ENCODE measurements at places on chromosomes 11 and 22. TPM values are rescaled to one million over a fixed set of nuclear protein-coding genes. Genes with fewer than 3 reads are reported as not detected.

DNA sequence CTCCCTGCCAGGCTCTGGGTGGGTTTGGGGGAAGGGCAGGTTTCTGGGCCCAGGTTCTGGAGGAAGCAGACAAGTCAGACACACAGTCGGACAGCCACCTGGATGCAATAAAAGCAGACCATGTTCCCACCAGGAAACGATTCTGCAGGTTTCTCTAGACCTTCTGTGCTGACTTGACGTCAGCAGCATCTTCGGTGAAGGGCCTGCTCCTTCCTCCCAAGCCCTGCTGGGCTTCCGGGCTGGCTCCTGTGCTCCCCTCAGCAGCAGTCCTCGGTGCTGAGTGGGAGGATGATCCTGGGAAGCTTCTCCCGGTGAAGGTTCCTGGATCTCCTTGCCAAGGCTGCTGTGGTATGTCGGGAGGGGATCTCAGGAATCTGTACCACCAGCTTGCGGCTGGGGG, 240.0 kb downstream of the GRIK4 start:
- DNase-seq, result no peak

DNA sequence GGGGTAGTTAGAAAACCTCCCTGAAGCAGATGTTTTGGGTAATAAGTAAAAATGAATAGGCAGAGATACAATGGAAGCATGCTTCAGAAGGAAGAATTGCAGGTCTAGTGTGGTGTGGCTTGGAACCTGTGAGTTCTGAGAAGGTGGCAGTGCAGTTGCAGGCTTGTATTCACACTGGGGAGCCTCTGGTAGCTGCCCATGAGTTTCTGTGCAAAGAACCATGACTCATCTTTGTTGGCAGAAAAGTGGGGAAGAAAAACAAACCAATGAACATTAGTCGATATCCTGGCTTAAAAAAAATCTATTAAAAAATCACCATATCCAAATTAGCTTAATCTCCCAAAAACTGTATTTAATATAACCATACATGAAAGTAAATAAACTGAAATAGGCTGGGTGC, 232.6 kb downstream of the FAT3 start:
- DNase-seq, result no peak

DNA sequence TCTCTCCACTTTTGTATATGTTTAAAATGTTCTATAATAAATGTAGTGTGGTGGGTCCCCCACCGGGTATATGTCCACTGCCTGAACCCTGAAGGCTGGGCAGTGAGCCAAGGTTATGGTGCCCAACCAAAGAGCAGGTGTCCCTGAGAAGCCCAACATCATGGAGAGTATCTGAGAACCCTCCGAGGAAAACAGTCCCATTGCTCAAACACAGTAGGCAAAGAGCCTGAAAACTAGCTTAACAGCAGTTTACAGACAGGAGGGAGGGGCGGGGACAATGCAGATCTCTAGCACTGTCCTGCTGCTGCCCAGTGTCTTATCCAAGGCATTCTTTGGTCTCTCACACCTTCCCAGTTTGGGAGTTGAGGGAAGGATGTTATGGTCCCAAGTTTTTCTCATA, 91.0 kb downstream of the TMPRSS5 start:
- DNase-seq, result no peak

DNA sequence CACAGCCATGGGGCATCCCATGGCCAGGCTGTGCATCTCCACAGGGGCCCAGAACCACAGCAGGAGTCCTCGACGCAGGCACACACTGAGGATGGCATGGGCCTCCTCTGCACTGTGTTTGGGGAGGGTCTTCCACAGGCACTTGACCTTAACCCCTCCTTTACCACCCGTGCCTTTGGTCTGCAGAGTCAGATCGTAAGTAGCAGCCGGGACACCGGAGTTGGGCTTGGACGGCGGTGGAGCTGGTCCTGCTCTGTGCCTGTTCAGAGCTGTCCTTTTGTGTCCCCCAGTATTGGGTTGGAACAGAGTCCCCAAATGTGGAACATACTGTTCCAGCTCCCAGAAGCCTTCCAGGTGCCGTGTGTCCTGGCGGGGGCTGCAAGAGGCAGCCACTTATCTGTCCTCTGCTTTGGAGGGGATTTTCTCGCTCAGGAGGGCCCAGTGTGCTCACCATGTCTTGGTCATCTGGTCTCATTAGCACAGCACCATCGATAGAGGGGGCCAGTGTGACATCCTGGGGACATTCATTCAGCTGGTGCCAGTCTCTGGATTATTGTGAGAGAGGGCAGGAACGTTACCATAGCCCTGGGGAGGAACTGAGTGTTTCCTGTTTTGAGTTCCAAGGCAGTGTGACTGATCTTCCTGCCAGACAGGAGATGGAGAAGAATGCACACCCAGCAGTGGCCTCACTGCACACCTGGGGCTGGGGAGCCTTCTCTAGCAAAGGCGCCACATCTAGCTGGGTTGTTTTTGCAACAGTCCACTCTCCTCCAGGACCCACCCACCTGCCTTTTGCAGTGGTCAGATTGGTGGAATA, 12.4 kb downstream of the CRELD2 start:
- DNase-seq, result no peak

GRCh38 chr11:72926076-72926475, 111.9 kb downstream of the ATG16L2 start:
- no peak for DNase-seq

DNA sequence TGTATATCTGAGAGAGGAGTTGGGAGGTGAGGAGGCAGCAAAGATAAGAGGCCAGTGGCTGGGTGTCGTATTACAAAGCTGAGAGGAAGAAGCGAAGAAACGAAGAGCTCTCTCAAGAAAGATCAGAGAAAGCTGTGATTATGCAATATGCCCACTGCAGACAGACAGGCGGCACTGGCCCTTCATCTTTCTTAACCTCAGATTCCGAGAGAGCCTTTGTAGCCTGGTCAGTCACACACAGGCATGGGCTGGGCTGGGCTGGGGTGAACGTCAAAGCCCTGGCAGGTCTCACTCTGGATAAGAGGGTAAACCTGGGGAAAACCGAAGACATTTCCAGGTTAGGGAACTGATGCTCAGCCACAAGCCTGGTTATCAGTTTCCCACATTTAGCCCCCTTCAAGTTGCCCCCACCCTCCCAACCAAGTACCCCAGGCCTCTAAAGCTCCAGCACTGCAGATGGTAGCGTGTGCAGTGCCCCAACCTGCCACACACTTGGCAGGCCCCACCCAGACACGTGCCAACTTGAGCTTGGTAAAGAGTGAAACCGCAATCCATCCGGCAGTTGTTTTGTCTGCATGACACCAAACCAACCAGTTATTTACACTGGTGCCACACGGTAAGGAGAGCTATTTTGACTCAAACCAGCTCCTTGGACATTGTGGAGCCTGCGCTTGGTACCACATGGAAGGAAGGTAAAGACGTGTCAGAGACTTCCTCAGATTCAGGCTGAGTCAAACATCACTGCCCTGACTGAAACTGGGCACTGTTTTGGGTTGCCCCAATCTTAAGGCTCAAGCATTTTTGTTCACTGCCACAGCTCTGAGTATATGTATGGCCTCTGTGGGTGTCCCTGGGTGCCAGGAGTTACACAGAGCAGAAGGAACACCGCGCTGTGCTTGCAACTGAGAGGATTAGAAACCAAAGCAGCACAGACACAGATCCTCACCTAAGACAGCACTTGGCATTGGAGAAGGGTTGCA, 135.9 kb downstream of the FDX1 start:
- no peak for DNase-seq

GRCh38 chr11:59647245-59647980, 21.4 kb downstream of the PATL1 start:
- DNase-seq, result no peak

GRCh38 chr22:31575190-31575589, 78.9 kb downstream of the SFI1 start:
- no peak for DNase-seq

DNA sequence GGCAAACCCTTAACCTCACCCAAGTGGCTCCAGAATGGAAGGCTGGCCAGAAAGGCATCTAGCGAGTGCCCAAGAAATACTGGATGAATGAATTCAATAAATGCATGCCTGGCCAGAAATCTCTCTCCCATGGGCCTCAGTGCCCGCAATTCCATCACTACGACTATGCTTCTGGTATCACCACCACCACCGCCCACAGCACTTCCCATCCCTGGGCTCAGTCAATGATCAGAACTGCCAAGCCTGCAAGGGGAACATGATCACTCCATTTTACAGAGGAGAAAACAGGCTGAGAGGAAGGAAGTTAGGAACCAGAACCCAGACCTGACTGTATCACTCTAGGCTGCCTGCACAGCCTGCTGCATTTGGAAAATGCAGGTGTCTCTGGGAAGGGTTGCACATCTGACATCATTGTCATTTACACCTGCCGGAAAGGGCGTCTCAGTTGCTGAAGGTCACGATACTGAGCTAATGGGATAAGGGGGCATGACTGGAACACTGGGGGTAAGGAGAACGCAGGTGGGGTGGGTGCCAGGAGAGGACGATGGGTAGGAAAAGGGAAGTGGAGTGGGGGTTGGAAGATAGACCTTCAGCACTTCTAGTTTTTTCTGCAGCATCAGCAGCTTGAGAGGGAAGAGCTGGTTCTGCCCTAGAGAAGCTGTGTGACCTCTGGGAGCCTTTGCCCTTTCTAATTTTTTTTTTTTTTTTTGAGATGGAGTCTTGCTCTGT, 3.2 kb downstream of the GPR152 start:
- DNase-seq, result no peak

DNA sequence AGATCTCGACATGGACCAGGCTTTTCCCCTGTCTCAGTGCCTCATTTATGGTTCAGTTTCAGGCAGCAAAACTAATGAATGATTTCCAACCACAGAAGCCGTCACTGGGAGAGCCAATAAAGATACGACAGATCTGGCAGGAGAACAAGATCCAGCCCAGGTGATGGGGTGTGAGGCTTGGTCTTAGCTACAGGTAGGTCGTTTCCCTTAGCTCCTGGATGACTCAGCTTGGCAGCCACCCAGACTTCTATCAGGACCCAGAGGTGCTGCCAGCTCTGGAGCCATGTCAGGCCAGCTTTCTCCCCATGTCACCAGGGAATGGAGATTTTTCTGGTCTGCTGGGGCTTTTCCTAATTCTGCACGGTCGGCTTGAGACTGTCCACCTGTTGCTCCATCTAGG, 36.3 kb upstream of the APOBEC3A start:
- DNase-seq, result no peak

DNA sequence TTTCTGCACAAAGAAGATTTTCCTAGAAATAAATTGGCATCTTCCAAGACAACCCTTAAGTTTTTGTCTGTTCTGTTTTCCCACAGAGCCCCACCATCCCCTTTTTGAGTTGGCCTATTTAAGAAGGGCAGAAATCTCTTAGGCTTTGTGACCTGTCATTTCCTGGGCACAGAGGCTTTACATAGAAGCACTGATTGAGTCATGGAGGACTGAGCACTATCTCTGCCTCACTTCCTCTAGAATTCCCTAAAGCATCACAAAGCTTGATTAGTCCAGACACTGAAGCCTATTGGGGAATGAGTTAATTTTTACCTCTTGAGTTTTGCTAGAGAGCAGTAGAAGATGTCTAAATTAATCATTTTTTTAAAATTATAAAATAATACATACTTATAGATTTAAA, 25.4 kb downstream of the TRIM44 start:
- DNase-seq, result no peak

DNA sequence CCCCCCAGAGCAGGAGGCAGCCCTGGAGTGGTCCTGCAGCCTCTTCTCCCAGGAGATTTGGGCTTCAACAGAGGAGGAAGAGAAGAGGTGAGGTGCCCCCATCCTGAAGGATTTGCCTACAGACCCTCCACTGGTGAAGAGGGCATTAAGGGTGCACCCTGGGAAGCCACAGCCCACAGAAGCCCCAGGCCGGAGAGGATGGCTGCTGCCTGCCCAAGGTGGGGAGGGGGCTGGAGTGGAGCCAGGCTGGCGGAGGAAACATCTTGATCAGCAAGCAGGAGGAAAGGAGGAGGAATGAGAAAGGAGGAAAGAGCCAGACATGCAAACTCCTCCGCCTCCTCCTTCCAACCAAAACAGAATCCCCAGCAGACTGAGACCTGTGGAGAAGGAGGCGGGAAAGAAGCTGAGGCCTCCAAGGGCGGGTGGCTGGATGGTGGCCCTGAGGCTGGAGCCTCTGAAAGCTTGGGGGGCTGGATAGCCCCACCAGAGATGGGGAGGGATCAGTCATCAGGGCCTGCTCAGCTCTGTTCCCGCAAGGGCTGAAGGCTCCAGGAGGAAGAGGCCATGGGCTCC, 31.3 kb downstream of the ARRB1 start:
- DNase-seq, result no peak

DNA sequence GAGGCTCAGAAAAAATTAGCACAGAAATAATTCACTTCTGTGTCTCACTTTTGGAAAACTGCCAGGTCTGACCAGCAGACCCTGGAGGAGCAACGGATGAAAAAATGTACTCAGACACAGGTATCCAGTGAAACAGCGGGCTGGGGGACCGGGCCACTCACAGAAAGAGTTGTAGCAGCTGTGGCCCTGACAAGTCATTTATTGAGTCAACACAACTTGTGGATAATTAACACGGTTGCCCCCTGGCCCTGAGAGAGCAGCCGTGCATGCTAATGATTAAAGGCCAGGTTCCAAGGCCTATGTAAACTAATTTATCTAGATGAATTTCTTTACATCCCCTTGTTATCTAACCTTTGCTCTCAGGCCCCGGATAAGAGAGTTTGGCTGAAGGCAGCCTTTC, 131.3 kb downstream of the AASDHPPT start:
- DNase-seq, result no peak

DNA sequence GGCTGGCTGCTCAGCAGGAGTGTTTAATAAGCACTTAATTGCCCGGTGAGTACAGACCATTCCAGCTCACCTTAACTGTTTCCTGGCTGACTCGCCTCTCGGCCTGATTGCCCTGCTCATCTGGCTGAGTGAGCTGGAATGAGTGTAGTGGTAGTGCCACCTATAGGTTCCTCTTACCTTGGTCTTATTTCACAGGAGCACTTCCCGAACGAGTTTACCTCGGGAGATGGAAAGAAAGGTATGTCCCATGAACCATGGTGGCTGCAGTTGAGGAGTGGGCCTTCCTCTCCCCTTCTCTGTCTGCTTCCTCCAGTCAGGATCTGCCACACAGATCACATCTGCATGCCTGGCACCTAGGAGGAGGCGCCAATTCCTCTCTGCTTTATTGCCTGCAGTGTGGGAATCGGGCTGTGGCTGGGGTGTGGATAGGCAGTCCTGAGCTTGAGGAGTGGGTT, 26.7 kb downstream of the UPB1 start:
- no peak for DNase-seq

DNA sequence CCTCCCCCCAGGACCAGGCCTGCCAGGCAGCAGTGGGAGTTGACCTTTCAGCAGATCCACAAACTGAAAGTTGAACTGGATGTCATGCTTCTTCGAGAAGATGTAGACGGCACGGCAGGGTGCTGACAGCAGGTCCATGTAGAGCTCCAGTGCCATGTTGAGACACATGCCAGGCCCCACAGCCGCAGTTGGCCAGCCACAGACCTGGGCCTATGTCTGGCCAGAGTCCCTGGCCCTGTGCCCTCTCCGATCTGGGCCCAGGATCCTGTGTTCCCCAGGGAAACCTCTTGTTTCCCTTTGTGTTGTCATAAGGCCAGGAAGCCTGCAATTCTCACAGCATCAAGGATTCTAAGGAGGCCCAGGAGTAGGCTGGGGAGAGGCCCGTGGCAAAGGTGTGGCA, at the start of gene GSTT4:
GSTT4 (minus strand) TSS at position 253 of the 400 bp plus-strand sequence; CDS start at position 156, 97 bp downstream.
- no peak for DNase-seq

The INS gene
- total RNA-seq, result not detected

The MUC6 gene
- not detected for total RNA-seq

The RAB36 gene
- 3.2 TPM for total RNA-seq

The NRXN2 gene
- total RNA-seq, result 16.9 TPM

Measured in vagina (tissue), 2 donors.